ENCODE measurements at places on chromosomes 3 and 15. TPM values are rescaled to one million over a fixed set of nuclear protein-coding genes. Genes with fewer than 3 reads are reported as not detected.

DNA sequence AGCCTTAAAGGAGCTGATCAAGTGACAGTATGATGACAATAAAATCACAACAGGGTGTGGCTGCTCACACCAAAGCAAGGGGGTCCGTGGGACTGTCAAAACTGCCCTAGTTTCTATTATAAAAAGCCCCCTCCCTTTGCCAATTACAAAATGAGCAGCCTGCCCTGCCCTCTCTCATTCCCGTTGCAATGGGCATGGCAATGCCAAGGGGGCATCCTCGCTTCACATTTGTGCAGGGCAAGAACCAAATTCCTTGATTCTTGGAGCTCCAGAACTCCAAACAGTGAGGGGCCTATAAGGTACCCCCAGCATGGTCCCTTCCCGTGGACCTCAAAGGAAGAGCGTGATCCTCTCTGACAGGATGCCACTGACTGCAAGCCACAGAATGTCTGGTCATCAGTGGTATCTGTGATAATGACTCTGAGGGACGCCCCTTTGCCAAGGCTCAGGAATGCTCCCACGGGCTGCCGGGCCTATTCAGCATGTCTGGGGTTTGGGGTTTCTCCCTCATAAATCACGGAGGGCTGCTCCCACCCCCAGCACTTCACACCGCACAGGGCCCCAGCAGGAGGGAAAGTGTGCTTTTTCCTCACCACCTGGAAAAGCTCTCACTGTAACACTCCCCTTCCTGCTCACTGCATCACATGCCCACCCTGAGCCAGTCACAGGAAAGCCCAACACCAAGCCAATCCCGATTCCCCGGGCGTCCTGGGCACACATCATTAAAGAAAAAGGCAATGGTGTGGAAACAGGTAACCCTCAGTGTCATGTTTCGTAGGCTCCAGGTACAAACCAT, 105.1 kb upstream of the TRPM1 start:
- no peak for DNase-seq

DNA sequence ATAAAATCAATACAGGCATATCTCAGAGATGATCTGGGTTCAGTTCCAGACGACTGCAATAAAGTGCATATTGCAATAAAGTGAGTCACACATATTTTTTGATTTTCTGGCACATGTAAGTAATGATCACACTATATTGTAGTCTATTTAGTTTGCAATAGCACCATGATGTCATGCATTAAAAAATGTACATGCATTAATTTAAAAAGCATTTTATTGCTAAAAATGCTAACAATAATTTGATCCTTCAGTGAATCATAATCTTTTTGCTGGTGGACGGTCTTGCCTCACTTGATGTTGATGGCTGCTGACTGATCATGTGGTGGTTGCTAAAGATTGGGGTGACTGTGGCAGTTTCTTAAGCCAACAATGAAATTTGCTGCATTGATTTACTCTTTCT, 511.1 kb downstream of the OTOL1 start:
- no peak for DNase-seq

DNA sequence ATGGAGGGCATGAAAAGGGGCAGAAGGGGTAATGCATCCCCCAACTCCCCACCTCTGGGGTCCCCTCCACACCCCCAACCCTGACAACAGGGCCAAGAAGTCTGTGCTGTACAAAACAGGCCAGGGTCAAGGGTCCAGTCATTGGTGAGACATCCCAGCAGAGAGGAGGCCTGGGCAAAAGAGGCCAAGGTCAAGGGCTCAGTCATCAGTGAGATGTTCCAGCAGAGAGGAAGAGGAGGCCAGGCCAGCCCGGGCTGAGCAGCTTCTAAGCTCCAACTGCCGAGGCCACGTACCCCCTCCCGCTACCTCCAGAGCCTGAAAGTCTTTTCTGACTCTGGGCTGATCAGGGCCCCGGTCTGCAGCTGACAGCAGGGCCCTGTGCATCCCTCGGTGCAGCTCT, 52.4 kb downstream of the LHFPL4 start:
- no peak for DNase-seq

Gene STRIT1
- not detected for total RNA-seq

Gene PLA2G4F
- total RNA-seq = not detected
